ENCODE measurements at places on chromosomes 5 and 9. TPM values are rescaled to one million over a fixed set of nuclear protein-coding genes. Genes with fewer than 3 reads are reported as not detected.

Gene PRDM12
- total RNA-seq = not detected

Gene MEGF10
- 3.0 TPM for total RNA-seq

Gene CDH18
- total RNA-seq = 0.99 TPM

Gene GFRA3
- 1.1 TPM for total RNA-seq

Gene NCBP1
- total RNA-seq = 18.1 TPM

Gene KIF20A
- total RNA-seq = 7.7 TPM

Gene COMMD10
- total RNA-seq = 18.4 TPM

Gene TRIM14
- total RNA-seq = 22.9 TPM

GRCh38 chr9:122138560-122139268, 20.9 kb downstream of the NDUFA8 start:
- H3K27ac ChIP-seq = no peak overlapping the region
- DNase-seq = no peak
- no peaks in the 10 kb centered on the region for H3K27me3 ChIP-seq
- peaks cover 8% of the 10 kb centered on the region for H3K4me1 ChIP-seq
- H3K36me3 ChIP-seq = peaks cover 7% of the 10 kb centered on the region

DNA sequence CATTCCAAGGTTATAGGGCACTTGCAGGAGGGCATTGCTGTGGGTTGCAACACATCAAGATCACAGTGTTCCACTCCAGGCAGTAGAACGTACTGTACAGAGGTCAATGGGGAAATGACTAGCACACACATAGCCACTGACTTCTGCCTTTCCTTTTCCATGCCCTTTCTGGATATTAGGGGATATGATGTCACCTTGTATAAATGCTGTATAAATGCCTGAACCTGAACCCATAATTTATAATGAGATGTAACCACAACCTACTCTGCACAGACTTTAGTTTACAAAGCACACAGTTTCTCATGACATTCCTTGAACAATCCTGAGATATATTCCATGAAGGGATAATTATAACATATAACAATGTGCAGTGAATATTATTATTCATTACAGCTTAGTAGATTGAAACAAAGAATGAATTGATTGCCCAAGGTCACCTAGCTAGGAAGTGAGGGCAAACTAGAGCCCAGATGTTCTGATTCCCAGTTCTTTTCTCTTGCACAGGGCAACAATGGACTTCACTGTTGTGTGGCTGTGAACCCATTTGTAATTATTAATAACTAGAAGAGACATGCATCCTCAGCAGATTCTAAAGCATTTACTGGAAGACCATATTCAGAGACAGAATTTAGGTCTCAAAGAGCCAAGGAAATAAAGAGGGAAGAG, 5.6 kb upstream of the ABLIM3 start:
- peak overlapping the region; percentile 48 for H3K27ac ChIP-seq
- no peaks in the 10 kb centered on the region for H3K27me3 ChIP-seq
- peaks cover 24% of the 10 kb centered on the region for H3K4me1 ChIP-seq
- no peaks in the 10 kb centered on the region for H3K36me3 ChIP-seq
- H3K4me3 ChIP-seq = no peak overlapping the region
- no peak for DNase-seq

DNA sequence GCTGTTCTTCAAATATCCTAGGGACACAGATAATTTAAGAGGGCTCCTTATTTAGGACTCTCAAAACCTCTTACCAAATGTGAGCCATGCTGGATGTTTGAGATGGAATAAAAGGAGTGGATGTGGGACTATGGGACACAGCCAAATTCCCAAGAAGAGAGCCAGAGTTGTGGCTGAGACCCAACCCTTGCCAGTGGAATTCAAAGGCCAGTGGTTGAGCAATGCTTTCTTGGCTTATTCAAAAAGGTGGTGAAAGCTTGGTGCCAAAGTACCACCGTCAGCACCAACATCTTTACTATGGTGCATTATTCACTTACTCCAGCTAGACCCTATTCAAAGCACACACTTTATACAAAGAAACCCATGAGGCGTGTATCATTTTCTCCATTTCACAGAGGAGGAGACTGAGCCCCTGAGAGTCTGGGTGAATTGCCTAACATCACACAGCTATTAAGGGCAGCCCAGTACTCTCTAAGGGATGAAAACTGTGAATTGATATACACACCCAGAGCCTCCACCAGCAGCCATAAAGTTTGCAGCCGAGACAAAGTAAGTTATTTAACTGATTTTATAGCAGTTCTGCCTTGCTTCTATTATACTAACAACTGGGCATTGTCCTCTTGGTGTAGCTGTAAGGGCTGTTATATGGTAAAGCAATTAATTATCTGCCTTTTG, 391.7 kb downstream of the ACTL7B start:
- H3K36me3 ChIP-seq = no peaks in the 10 kb centered on the region
- peaks cover 20% of the 10 kb centered on the region for H3K4me1 ChIP-seq
- no peaks in the 10 kb centered on the region for H3K27me3 ChIP-seq
- DNase-seq = no peak

- no peaks in the 10 kb centered on the region for H3K27me3 ChIP-seq
- no peaks in the 10 kb centered on the region for H3K36me3 ChIP-seq
- H3K4me3 ChIP-seq = no peak overlapping the region
- DNase-seq = no peak
- H3K4me1 ChIP-seq = peaks cover 5% of the 10 kb centered on the region
Observed at GRCh38 chr9:18488886-18489285, 14.9 kb downstream of the ADAMTSL1 start.

GRCh38 chr9:8486095-8486494, 686.5 kb upstream of the DMAC1 start:
- no peaks in the 10 kb centered on the region for H3K27me3 ChIP-seq
- H3K4me3 ChIP-seq = no peak overlapping the region
- no peak for DNase-seq
- no peak overlapping the region for H3K27ac ChIP-seq
- no peaks in the 10 kb centered on the region for H3K36me3 ChIP-seq

DNA sequence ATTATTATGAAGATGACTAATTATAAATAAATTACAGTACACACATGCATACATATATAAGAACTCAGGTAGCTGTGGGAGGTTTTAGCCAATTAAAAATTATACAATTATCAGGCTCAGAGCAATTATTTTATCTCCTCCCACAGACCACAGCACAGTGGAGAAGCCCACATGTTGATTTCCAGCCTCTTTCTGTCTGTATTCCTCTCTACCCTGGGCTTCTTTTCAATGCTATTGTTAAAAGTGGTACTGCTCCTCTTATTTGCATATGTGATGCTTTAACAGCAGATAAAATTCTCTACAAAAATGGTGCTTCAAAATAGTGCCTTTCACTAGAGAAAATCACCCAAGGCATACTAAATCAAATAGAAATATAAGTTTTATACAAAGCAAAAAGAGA, 218.7 kb downstream of the NFIB start:
- no peak overlapping the region for H3K27ac ChIP-seq
- H3K27me3 ChIP-seq = no peaks in the 10 kb centered on the region
- no peak for DNase-seq
- H3K4me1 ChIP-seq = peaks cover 20% of the 10 kb centered on the region
- H3K36me3 ChIP-seq = no peaks in the 10 kb centered on the region

DNA sequence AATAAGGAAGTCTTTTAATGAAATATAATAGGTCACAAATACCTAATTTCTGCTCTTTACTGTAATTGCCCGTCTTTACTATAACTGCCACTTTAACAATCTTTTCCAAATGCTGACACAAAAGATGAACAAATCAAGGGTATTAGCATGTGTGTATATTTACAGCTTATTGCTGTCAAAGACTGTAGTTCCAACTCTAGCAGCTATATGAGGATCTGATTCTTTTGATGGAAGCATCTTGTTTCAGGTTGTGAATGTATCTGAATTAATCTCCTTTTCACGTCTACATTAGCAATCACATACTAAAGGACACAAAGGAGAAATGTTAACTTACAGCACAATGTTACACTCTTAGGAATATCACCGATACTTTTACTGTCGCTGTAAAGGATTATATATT, 27.9 kb downstream of the RFX3 start:
- no peaks in the 10 kb centered on the region for H3K4me1 ChIP-seq
- H3K4me3 ChIP-seq = no peak overlapping the region
- no peaks in the 10 kb centered on the region for H3K27me3 ChIP-seq
- no peak for DNase-seq
- H3K27ac ChIP-seq = no peak overlapping the region
